ENCODE measurements at places on chromosomes 3 and 15.

DNA sequence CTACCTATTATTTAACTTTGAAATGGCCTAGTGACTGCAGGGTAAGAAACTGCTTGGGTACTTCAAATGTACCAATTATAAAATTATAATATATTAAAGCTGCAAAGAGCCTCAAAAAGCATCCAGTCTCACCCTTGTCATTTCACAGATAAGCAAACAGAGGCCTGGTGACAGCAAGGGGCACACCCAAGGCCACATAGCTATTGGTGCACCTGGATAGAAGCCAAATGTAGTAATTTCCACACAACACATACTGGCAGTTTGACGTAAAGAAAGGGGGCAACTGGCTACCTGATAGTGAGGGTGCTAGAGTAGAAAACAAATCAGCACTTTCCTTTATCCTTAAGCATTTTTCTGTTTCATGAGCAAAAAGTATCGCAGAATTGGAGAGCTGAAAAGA, 51.1 kb downstream of the IFT57 start:
- no peak for DNase-seq

DNA sequence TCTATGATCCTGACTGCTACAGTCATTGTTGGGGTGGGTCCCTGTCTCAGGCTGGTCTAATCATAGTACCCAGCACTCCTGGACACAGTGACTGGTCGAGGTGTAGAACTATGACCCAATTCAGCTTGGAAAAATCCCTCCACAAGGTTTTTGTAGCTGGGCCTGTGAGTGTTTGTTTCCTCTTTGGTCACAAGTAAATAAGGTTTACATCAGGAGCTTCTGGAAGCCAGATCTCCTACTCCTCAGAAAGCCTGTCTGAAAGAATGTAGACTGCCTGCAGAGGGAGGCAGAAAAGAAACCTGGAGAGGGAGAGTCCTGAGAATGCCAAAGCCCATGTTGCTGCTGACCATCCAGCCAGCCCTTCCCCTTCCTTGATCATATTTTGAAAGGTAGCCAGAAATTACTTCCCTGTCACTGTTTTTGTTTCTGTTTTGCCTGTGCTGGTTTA, 123.2 kb downstream of the RAP2B start:
- no peak for DNase-seq

- peak; percentile 80 for DNase-seq
Measured at GRCh38 chr15:76177491-76178040, 117.8 kb downstream of the TMEM266 start.

DNA sequence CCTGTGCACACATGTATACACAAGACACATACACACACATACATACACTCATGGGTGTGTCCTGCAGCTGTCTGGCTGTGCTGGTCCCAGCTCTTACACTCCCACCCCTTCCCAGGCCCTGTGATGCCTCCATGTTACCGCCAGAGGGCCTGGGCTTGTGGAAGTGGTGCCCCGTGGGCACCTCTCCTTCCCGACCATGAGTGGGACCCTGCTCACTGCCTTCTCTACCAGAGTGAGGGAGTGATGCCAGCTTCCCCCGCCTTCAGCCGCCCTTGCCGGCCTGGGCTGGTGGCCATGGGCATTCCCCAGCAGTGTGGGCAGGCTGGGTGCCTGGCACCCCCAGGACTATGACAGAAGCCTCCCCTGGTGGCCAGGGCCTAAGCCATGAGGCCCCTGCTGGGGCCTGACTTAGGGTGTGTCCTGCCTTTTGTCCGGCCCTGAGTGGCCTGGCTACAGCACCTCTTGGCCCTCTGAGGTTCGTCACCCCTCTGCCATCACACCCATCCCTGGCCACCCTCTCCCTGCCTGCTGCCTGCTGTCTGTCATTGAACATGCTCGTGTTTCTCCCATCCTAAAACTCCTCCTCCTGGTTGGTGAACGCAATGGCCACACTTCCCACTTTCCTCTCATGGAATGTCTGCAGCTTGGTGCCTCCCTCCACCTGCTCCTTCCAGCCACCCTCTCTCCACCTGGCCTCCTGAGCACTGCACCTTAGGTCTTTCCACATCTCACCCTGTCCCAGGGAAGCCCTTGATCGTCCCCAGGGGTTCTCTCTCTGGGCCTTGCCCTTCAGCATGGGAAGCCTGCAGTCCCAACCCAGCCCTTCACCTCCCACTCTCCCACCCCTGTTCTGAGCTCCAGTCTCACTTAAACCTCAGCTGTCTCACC, 14.6 kb downstream of the HDAC11 start:
- no peak for DNase-seq

DNA sequence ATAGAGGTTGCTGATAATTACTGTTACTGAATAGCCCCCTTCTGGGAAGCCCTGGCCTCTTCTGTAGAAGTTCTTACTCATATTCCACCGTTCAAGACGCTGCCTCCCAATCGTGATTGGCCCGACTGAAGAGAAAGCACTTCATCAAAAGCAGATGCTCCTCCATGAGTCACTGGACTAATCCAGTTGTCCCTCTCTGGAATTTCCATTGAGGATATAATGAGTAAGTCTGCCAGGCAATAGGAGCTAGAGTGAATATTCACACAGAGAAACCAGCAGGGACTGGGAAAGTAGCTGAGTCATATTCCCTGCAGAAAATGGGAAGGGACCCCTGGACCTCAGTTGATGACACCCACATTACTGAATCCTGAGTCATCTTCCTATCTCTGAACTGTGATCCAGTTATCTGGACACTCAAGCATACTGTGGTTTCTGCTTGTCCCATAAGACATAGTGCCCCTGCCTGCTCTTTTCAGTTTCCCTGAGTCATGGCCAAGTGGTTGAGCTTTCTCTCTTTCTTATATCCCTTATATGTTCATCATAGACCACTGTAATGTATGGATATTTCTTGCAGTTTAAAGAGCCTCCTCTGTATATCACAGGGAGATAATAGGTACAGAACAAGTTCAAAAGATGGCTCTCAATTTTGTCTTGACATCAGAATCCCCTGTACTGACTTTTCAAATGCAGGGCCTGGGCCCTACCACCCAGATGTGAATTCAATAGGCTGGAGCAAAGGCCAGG, 151.2 kb upstream of the CDIN1 start:
- peak; percentile 90 for DNase-seq

DNA sequence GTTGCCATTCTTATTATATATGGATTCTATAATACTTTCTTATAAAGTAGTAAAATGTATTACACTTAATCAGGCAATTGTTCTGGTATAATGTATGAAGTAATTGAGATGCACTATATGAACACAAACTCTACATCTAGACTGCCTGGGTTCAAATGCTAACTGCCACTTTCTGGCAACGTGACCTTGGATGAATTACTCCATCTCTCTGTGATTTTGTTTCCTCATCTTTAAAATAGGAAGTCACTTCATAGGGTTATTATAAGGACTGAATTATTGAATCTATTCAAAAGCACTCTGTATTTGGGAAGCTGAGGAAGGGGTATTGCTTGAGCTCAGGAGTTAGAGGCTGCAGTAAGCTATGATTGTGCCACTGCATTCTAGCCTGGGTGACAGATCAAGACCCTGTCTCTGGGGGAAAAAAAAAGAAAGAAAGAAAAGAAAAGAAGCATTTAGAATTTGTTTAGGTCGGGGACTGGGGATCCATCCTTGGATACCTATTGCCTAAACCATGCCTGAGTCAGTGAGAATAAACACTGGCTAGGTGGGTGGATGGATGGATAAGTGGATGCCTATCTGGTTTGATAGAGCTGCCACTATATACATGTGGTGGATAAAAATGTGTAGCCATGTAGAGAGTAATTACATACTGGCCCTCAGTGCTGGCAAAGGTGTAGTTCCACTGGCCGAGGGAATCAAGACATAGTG, 2.5 kb downstream of the TM4SF1 start:
- DNase-seq, result no peak
